ENCODE measurements at places on chromosomes 6 and 20.

DNA sequence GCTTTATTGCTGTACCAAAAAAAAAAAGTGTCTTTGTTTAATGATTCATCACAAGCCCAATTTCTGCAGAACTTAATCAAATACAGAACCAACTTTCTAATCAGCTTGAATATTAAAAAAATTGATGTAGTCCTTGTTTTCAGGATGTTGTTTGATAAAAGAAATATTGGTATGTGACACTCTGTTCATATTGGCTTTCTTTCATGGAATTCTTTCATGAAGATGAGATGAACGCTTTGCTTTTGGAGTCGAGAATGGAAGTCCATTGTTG is 184.3 kb downstream of the ZNF217 start:
- no peak for DNase-seq

GRCh38 chr6:2480267-2480966 is 235.0 kb upstream of the GMDS start:
- DNase-seq: no peak

- no peak for DNase-seq
These were observed 28.6 kb downstream of the DDX27 start for GRCh38 chr20:49247792-49248191.

GRCh38 chr20:56843386-56843785 is 214.3 kb downstream of the TFAP2C start:
- no peak for DNase-seq

DNA sequence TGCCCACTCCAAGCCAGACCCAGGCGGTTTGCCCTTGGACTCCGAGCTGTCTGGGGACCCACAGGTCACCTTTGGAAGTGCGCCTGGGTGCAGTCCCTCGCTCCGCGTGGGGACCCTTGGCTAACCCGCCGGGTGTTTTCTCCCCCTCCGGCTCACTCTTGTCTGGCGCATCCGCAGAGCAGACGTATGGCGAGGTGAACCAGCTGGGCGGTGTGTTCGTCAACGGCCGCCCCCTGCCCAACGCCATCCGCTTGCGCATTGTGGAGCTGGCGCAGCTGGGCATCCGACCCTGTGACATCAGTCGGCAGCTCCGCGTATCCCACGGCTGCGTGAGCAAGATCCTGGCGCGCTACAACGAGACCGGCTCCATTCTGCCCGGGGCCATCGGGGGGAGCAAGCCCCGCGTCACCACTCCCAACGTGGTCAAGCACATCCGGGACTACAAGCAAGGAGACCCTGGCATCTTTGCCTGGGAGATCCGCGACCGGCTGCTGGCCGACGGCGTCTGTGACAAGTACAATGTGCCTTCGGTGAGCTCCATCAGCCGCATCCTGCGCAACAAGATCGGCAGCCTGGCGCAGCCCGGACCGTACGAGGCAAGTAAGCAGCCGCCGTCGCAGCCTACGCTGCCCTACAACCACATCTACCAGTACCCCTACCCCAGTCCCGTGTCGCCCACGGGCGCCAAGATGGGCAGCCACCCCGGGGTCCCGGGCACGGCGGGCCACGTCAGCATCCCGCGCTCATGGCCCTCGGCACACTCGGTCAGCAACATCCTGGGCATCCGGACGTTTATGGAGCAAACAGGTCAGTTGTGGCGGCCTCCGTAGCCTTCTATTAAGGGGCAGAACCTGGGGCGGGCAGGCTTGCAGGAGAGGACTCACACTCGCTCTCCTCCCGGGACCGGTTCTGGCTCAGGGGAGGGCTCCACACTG is 1.1 kb downstream of the PAX1 start:
- DNase-seq: no peak

GRCh38 chr6:1015825-1016224 is 296.1 kb upstream of the FOXQ1 start:
- DNase-seq: no peak

Measured in stimulated activated CD4-positive, alpha-beta T cell treated with anti-CD3 and anti-CD28 coated beads, Interleukin-15, amount 100 ng/mL, for 24 hours (primary cell).